ENCODE measurements at places on chromosomes 7 and 10.

DNA sequence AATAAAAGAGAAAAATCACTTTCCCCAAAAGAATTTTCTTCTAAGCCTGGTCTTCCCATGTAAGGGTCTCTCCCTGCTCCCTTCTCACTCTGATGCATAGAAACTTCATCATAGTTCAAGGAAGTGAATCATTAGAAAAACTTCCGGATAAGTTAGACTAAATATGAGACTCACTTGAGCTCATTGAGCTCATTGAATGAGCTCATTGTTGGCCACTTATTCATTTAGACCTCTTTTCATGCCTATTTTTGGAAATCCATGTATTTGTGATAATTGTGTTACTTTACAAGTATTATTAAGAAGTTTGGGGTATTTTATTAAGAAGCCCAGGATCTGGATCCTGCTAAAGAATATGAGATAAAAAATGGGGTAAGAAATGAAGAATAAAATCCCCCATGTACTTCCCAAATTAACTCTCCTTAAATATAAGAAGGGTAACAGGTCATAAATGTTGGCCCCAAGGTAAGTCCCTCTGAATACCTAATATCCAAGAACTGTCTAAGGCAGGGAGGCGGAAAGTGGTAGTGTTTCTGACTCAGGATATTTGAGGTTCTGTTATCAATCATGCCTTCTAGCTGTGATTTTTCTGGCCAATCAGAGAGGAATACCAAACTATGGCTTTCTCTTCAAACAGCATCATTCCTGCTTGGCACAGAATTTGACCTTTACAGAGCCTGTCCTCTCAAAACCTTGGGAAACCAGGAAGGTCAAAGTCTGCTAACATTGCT, 236.5 kb upstream of the PTN start:
- DNase-seq: peak; percentile 12

DNA sequence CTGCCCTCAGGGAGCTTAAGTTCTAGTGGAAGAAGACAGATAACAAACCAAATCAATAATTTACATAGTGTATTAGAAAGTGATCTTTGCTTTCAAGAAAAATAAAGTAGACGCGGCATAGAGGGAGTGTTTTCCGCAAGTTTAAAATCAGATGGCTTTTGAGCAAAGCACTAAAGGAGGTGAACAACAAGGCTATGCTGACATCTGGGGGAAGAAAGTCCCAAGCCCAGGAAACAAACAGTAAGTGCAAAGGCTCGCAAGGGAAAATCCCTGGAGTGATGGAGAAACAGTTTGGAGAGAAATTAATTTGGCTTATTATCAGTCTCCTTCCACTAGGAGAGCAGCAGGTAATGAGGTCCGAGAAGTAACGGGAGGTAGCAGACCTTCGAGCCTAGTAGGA, 1.9 kb upstream of the CNNM2 start:
- no peak for DNase-seq

DNA sequence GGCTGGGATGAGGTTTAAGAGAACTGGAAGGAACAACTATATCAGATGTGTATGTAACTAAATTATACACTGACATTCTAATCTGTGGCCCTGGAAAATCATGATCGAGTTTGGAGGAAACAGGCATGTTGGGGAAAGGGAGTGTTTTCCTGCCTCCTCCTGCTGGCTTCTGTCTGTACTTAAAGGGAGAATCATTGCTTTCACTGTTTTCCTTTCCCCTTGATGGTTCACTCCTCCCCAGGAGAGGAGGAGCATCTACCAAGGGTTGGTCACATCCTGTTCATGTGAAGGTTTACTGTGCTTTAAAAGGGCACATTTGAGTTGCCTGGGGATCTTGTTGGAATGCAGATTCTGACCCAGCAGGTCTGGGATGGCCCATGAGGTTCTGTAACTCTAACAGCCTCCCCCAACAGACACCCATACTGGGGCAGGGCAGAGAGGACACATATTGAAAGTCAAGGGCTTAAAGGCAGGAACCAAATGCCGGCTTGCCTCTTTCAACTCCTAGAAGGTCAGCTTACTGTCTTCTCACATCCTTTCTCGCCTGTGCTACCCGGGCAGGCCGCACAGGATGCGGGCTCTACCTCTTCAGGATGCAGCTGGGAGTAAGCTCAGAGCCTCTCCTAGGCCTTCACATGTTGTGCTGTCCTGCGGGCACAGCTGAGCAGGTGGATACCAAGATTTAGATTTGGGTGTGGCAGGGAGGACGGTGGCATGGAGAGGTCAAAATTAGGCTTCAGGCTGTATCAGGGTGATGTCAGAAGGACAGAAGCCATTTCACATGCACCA, 694.8 kb downstream of the KCNMA1 start:
- DNase-seq: no peak

DNA sequence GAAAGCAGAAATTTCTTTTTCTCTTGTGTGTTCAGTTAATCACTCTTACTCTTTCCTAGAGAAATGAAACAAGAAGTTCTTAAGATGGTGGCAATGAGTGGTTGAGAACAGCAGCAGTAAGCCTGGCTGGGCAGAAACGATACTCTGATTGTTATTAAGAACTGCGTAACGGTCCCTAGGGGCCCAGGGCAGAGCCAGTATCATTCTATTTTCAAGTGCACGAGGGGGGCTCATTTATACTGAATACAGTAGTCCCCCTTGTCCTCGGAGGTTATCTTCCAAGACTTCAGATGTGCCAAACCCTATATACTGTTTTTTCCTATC, 64.9 kb downstream of the EEPD1 start:
- no peak for DNase-seq

- no peak for DNase-seq
These were observed 92.9 kb upstream of the PCBD1 start for GRCh38 chr10:70981171-70981836.

- no peak for DNase-seq
These were observed 104.2 kb downstream of the KIF20B start for GRCh38 chr10:89805599-89806013.

DNA sequence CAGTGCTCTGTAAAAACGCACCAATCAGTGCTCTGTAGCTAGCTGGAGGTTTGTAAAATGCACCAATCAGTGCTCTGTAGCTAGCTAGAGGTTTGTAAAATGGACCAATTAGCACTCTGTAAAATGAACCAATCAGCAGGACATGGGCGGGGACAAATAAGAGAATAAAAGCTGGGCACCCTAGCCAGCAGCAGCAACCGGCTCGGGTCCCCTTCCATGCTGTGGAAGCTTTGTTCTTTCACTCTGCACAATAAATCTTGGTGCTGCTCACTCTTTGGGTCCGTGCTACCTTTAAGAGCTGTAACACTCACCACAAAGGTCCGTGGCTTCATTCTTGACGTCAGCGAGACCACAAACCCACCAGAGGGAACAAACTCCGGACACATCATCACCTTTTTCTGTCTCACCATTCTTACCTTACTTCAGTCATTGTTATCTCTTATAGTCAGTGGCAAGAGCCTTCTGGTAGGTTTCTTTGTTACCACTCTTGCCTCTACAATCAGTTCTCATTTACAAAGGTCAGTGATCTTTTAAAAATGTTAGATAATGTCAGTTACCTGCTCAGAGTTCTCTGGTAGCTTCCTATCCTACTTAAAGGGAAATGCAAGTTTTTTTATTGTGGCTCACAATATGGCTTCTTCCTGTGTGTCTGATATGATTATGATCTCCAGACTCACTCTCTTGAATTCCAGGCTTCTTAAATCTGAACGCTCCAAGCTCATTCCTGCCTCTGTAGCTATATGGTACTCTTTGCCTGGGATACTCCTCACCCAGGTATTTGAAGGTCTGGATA, 4.5 kb downstream of the STAM start:
- DNase-seq: no peak

GRCh38 chr10:52348037-52348564, 34.0 kb downstream of the DKK1 start:
- no peak for DNase-seq

- no peak for DNase-seq
These were observed 117.3 kb upstream of the PCBD1 start for GRCh38 chr10:71005337-71006305.

DNA sequence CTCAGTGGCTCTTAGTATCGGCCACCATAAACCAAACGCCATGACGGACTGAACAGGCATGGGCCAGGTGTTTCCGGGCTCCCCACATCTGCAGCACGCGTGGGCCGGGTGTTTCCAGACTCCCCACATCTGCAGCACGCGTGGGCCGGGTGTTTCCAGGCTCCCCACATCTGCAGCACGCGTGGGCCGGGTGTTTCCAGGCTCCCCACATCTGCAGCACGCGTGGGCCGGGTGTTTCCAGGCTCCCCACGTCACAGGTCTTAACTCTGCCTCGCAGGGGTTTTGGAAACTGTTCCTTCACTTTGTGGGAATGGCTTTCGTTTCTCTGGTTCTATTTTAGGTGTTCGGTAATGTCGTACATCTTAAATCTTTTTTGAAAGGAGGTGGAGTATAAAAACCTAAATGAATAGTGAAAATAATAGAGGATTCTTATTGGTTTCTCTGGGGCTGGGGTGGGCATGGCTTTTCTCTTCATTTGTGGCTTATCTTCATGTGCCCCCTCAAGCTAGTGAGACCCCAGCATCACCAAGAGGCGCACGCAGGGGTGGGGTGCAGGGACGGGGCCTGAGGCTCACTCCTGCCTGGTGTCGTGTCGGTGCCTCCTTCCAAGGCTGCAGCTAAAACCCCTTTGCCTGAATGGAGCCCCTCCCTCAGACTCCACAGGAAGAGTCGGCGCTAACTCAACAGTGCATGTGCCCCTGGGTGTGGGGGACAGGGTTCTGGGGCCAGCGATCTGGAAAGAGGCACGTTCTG, 126.3 kb downstream of the WDR37 start:
- no peak for DNase-seq

- DNase-seq: no peak
These were observed 122.3 kb downstream of the ADCY1 start for GRCh38 chr7:45696476-45696875.

DNA sequence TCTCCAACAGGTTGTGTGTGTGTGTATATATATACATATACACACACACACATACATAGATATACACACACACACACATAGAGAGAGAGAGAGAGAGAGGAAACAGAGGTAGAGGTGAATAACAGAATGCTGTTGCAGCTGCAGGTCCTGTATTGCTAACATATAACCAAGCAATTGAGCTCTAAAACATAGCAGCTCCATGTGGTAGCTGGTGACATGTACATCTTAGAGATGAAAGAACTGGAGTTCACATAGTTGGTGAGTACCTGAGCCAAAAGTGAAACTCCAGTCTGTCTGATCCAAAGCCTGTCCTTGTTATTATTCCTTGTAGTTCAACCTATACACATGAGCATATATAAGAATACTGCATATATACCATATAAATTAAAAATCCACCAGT, 152.9 kb upstream of the CSTF2T start:
- DNase-seq: no peak
